ENCODE measurements at places on chromosomes 13 and 19. TPM values are rescaled to one million over a fixed set of nuclear protein-coding genes. Genes with fewer than 3 reads are reported as not detected.

The RRAS gene
- 279 TPM for polyA plus RNA-seq

The WIZ gene
- polyA plus RNA-seq: 42.5 TPM

The PTH2 gene
- not detected for polyA plus RNA-seq

The IGFL4 gene
- polyA plus RNA-seq: not detected

The RASIP1 gene
- polyA plus RNA-seq: 15.5 TPM

The ZNF28 gene
- 7.6 TPM for polyA plus RNA-seq

The PTOV1 gene
- 121 TPM for polyA plus RNA-seq

The SERPINE3 gene
- polyA plus RNA-seq: not detected

The MYBPC2 gene
- polyA plus RNA-seq: 0.14 TPM

The COX7A1 gene
- polyA plus RNA-seq: 92.0 TPM

- DNase-seq: no peak
These were observed 188.5 kb upstream of the ARGLU1 start for GRCh38 chr13:106756446-106756845.

DNA sequence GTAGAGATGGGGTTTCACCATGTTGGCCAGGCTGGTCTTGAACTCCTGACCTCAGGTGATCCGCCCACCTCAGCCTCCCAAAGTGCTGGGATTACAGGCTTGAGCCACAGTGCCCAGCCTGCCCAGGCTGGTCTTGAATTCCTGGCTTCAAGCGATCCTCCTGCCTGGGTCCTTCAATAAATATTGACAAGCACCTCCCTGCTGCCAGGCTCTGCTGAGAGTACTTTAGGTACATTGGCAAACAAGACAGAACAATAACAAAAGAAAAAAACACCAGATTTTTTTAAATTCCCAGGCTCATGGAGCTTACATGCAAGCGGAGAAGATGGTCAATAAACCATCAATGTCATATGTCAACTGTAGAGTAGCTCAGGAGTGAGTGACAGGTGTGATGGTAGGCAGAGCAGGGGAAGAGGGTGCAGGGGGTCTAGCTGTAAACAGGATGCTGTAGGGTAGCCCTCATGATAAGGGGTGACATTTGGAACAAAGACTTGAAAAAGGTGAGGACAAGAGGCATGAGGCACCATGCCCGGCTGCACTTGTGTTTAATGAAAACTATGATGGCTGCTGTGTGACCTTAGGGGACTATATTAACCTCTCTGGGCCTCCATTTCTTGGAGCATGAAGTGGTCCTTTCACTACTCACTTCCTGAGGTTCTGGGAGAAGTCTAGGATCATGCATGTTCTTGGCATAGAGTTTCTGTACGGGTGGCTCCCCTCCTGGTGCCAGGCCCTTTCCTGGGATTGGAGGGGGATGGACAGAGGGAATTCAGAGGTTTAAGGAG, 19.6 kb downstream of the SULT2B1 start:
- DNase-seq: no peak

- DNase-seq: no peak
These were observed 407.3 kb upstream of the SGCG start for GRCh38 chr13:22773465-22773864.

DNA sequence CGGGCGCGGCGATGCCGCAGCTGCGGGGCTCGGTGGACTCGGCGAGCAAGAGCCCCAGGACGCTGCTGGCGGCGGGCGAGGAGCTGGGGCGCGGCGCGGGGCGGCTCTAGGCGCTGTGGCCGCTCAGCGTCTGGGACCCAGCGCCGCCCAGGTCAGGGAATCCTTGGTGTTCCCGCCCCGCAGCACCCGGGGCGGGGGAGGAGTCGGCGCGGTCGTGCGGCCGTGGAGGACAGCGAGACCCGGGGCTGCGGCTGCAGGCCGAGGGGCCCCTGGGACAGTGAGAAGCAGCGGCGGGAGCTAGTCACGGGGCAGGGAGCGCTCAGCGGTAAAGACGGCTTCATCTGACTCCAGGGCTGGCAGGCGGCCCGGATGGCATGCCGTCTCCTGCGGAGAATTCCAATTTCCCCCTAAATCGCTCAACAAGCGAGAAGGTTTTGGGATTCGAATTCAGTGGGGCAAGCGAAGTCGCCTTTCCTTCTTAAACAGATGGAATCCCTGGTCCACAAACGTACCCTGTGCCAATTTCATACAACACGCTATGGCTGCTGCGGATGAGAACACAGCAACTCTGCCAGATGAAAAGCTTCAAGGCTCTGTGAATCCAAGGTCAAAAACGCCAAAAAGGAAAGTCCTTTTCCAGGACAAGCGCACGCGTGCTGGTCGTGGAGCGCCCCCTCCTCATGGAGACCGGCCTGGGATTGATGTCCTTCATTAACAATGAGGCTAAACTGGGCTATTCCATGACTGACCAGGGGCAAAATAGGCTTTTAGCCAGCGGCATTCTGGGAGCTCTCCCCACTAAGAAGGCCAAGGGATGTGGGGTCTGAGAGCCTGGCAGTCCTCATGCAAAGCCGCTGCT, 4.2 kb upstream of the ZSCAN4 start:
- DNase-seq: peak; percentile 23

- DNase-seq: no peak
These were observed 9.1 kb downstream of the AP2S1 start for GRCh38 chr19:46841458-46842083.

DNA sequence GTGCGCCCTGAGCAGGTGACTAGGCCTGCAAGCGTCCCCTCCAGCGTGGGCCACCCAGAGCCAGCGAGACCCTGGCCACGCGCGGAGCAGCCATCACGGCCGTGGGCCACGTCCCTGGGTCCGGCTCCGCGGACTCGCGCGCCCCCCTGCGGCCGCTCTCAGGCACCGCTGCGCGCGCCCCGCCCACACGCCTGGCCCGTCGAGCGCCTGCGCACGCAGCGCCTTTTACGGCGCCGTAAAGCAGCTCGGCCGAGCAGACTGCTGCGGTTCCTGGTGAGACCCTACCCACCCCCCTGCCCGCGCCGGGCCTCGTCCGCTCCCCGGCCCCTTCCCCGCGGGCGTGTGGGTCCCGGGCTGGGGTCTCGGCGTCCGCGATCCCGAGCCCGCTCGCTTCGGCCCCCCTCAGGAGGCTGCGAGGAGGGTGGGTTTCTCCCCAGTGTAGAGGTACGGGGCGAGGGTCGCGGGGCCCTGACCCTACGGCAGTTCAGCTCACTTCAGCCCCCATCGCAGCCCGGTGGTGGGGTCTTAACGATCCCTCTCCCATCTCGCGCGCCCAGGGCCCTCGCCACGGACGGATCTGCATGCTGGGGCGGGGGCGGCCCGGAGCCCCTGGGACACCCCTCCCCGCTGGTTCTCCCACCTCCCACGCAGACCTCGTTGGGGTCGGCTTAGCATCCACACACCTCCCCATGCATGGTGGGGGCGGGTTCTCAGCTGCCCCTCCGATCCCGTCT, at the start of gene TRAPPC5:
Gene TRAPPC5, plus strand, starts transcription at position 228 of the 734 bp plus-strand sequence. CDS start 1,421 bp downstream, outside the sequence.
- DNase-seq: peak; percentile 41

DNA sequence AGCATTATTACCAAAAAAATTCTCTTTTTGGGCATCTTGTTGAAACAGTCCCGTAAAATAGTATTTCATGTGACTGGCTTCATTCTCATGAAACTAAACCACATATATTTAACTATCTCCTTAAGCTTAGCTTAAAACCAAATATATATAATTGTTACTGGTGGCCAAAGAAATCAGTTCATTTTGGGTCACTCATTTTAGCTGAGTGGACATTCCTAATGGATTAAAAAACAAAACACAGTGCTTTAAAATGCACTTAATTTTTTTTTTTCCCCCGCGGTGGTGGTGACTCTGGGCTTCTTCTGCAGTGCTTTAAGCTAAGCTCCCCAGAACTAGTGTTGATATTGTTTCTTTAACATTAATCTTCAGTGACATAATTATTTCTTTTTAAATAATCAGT, 540.1 kb downstream of the GPC6 start:
- DNase-seq: no peak

DNA sequence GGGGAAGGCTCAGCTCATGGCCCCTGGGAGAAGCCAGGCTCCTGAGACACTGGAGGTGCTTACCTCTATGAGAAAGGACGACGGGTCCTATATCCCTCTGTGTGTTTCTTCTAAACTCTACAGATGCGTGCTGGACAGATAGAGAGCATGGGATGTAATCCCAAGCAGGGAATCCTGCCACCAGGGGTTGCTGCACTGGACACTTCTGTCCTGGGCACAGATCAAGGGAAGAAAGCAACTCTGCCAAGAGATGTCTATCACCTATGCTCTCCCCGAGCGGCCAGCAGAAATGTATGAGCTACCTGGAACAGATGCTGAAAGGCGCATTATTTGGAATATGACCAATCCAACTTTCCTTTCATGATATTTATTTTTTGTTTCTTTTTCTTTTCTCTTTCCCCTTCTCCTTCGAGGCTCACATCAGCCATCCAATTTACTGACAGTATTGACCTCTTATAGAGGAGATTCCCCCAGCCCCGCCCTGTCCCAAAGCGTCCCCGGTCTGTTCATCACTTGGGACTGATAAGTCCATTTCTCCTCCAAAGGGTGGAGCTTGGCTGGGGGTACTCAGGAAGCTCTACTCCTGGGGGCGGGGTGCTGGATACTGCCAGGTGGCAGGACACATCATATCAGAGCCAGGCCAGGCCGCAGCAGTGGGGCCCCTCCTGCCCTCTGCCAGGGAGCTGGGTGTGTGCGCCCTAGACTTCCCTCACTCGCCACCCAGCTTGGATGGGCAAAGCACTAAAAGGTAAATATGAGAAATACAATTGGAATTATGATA, 34.2 kb downstream of the TSHZ3 start:
- DNase-seq: no peak

DNA sequence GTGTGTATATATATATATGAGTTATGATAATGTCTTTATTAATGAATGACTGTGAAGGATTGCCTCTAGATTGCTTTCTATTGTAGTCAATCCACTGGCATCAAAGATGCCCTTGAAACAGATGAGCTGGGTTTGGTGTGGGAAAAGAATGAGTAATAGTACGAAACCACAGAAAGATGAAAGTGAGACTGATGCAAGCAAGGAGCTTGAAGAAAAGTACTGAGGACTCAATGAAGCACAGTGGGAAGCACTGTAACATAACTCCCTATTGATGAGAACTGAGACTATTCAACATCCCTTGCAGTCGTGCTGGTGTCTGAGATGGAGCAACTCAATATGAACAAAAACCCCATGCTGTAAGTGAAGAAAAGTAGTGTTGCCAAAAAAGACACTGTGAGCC, 1794.2 kb downstream of the SLITRK5 start:
- DNase-seq: no peak

GRCh38 chr13:21009036-21009435, 52.4 kb downstream of the LATS2 start:
- no peak for DNase-seq

GRCh38 chr19:4909897-4910593, 744 bp downstream of the UHRF1 start:
- DNase-seq: peak; percentile 80

GRCh38 chr19:49999371-50000010, 25.7 kb downstream of the VRK3 start:
- DNase-seq: no peak

DNA sequence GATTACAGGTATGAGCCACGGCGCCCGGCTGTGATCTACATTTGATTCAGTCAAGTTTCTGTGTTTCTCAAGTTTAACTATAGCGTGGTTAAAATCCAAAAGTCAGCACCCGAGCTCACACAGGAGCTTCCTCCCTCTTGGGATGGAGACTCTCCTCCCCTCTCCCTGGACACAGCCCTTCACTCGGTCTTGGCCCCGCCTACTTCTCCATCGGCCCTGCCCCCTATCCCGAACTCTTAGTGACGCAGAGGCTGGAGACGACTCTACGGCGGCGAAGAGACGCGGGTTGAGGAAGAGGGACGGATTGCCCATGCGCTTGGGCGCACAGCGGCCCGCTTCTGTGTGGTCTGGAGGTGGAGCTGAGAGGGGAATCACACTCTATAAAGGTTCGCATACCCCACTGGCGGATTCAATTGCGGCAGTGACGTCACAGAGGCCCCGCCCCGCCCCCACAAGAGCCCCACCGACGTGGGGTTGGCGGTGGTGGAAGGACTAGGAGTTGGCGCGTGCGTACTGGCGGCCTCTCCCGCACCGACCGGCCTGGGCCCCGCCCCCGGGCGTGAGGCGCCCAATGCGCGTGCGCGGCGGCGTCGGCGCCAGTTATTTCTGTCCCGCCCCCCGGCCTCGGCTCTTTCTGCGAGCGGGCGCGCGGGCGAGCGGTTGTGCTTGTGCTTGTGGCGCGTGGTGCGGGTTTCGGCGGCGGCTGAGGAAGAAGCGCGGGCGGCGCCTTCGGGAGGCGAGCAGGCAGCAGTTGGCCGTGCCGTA, at the start of gene TRIM28:
Gene TRIM28, plus strand, starts transcription at position 239 of the 765 bp plus-strand sequence. CDS start 694 bp downstream, outside the sequence.
- peak; percentile 98 for DNase-seq

DNA sequence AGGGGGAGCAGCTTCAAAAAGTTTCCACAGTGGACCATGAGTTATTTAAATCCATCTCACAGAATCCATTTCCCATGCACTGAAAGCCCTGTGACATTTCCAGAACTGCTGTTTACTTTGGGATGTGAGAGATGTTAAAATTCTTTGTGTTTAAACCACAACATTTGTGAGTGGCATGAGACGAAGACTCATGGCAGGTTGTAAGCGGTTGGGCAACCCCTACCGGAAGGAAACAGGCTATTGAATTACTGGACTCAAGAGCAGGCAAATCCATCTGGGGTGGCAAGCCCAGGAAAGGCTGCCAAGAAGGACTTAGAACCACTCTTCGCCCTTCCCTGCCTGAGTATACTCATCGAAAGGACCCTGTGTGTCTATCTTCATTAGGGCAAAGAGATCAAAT, 22.3 kb upstream of the CLDN10 start:
- DNase-seq: no peak

All from urinary bladder (tissue), 4 donors.